Amniotic epithelial cell (primary cell): ENCODE measurements at places on chromosomes 4 and X.

DNA sequence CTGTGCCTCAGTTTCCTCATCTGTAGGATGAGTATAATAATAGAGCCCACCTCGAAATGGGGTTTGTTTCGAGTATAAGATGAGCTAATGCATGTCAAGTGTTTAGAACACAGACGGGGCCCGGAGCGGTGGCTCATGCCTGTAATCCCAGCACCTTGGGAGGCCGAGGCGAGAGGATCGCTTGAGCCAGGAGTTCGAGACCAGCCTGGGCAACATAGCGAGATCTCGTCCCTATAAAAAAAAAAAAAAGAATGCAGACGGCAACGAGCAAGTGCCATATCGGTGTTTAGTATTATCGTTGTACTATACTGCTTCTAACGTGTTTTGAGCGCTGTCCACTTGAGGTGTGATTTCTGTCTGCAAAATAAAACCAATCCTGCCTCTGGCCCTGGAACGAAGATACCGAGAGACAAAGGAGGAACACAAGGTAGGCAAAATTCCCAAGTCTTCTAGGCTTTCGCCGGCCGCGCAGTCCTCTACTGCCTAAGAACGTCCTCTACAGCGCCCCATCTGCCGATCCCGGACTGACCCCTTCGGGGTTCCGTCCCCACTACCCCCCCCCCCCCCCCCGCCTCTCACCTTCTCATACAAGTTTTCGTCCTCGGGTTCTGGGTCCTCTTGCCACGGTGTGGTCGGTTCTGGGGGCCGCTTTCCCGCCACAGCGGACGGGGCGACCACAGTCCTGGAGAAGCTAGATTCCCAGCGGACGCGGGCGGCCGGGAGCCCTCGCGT lies 442 bp downstream of the NDUFB11 start:
- DNase-seq, result peak; percentile 28

DNA sequence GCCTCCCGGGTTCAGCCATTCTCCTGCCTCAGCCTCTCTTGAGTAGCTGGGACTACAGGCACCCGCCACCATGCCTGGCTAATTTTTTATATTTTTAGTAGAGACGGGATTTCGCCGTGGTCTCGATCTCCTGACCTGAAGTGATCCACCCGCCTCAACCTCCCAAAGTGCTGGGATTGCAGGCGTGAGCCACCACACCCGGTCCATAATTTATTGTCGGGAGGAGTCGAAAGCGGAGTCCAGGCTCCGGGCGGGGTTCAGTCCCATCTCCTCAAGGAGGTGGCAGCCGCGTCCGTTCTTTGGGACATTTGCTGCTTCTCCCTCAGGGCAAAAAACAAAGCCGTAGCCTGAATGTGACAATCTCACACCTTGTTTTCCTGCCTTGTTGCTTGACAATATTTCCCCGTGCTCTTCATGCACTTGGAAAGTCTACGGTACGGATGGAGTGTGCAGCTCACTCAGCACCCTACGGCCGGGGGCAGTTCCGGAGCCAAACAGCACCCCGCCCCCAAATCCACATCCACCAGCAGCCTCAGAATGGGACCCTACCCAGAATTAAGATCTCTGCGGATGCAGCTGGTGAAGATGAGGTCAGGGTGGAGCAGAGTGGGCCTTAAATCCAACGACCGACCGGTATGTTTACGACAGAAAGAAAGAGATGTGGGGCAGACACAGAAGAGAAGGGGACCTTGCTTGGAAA lies 9.6 kb downstream of the GTPBP6 start:
- DNase-seq, result no peak

GRCh38 chrX:35675151-35675550 lies 123.0 kb upstream of the MAGEB16 start:
- peak; percentile 50 for DNase-seq

DNA sequence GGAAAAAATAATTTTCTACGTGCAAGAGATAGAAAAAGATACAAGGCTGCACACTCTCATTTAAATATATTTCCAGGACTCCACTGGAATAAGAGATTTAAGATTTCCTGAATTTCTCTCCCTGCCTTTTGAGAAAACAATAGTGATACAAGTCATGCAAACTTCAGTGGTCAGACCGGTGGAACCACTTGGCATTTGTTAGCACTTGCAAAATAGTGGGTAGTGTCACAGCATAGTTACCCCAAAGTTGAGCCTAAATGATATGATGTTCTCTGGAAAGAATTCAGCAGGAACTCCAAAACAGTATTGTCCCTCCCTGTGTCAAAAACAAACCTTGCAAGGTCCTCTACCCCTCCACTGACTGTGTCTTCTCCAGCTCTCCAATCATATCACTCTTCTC lies 102.3 kb downstream of the ANKRD50 start:
- DNase-seq, result no peak

GRCh38 chrX:37690119-37690518 lies 4.5 kb downstream of the XK start:
- no peak for DNase-seq

DNA sequence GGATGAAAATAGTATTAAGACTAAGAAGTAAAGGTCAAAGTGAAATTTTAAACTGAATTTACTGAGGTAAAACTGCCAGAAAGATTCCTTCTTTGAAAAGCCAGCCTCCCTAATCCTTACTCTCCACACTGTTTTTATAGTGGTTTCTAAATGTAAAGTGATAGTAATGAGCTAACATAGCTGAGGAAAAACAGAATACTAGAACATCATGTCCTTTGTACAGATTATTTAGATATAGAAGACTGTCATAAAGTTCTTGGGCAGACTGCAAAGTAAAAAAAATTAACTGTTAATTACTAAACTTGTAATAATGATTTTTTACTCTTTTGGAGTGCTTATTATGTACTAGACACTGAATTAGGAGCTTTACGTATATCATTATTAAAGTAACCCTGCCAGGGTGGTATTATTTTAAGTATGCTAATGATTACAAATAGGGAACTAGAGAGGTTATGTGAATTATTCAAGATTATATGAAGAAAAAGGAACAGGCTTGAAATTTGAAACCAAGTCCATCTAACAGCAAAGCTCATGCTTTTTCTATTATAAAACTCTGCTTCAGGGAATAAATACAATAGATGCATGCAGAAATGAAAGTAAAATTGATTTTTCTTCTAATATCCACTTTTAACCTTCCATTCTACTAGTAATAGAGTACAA lies 150.5 kb downstream of the TBCK start:
- DNase-seq, result peak; percentile 32
